ENCODE measurements at places on chromosomes 1 and 21.

GRCh38 chr1:160460214-160460642 is 59.9 kb downstream of the VANGL2 start:
- no peak for DNase-seq

GRCh38 chr1:53090227-53091147 is 28.5 kb downstream of the PODN start:
- no peak for DNase-seq

DNA sequence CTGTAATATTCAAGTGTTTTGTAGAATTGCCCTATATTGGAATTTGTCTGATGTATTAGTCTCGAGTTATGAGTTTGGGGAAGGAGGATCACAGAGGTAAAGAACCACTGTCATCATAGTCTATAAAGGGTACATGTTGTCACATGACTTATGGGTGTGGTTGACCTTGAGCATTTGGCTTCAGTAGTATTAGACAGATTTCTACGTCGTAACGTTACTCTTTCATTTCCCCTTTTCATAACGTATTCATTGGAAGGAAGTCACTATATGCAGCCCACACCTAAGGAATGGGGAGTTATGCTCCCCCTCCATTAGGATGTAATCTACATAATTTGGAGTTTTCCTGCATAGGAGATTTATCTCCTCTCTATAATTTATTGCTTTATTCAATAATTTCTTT is 110.1 kb upstream of the VAV3 start:
- DNase-seq = no peak

DNA sequence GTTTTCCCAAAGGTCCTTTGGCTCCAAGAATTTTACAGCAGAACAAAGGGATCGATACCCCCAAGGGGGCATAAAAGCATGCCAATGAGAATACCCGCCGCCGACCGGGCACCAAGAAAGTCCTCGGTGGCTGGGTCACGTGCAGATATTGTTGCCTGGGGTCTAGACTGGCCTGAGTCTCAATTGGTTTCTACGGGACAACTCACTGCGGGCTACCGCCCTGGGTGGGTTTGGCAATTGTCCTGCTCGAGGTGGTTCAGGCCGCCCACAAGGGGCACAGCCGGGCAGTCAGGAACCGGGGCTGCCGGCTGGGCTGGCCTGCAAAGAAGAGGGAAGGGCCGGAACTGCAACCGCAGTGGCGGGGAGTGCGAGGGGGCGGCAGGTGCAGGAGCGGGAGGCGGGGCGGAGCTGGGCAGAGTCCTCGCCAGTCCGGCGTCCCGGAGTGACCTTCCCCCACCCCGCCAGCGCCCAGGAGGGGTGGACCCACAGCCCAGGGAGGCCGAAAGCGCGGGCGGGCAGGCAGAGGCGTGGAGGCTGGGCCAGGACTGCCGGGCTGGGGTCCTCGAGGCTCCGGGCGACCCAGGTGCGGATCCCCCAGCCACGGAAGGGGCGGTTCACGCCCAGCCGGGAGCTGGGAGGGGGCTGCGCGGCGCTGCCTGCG is 926 bp upstream of the ATP1B1 start:
- peak; percentile 78 for DNase-seq

DNA sequence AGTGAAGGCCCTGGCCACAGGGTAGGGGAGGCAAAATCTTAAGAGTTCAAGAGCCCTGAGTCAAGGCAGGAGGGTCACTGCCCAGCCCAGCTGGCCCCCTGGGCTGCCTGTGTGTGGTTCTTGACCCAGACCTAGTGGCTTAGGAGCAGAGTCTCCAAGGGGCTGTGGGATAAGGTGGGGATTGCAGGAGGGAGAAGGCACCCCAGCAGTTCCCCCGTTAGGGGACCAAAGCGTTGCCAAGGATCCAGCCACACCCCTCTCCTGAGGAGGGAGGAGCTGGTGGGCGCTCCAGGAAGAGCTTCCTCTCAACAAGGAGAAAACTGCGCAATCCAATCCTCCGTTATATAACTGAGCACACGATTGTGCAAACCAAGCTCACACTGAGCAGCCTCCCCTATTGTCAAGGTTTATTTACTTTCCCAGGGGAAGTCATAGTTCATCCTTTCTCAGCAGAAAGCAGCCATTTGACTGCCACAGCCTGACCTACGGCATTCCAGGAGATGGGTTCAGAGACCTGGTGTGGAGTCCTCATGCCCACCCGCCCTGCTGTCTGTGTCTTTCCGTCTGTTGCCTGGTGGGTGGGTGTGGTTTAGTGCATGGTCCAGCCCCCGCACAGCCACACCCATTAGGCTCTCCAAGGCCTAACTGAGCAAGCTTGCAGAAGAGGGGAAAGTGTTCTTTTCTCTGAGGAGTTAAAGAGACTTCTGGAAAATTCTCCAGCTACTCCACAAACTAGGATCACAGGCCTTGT is 3.5 kb downstream of the EPHX1 start:
- DNase-seq = peak; percentile 71
